ENCODE measurements at places on chromosomes 2 and 18.

- DNase-seq: no peak
Measured at GRCh38 chr18:79935098-79935480, 16.4 kb downstream of the SLC66A2 start.

- DNase-seq: no peak
Measured at GRCh38 chr18:63819786-63820185, 44.6 kb downstream of the SERPINB7 start.

DNA sequence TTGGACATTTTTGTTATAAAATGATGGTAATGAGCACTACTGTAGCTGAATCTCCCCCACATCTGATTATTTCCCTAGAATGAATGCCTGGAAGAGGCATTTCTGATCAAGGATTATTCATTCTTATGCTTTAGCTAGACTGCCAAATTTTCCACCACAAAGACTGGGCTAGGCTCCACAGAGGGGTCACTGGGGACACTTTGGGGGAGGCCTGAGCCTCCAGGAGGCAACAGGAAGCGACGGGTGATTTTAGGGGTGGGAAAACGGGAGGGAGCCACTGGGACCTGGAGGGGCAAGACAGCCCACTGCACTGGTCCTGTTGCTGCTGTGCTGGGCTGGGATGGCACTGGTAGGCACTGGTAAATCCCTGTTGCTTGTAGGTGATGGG lies 2.4 kb upstream of the ASB1 start:
- DNase-seq: no peak

DNA sequence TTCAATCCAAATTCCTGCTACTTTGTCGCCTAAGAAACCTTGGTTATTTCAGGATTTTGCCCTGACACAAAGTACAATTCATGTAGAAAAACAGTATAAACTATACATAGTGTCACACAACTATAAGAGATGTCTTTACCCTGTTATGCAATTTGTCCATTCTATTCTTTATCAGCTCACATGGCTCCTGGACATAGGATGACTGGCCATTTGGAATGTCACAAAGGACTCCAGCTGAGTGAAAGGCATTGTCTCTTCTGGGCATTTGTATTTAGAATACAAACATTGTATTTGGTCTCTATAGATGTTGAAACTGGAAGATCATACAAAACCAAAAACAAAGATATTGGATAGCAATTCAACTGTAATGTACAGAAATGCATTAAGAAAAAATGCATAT lies 944.6 kb upstream of the LRRTM1 start:
- no peak for DNase-seq

- DNase-seq: no peak
Measured at GRCh38 chr2:151326554-151326953, 30.8 kb upstream of the TNFAIP6 start.

DNA sequence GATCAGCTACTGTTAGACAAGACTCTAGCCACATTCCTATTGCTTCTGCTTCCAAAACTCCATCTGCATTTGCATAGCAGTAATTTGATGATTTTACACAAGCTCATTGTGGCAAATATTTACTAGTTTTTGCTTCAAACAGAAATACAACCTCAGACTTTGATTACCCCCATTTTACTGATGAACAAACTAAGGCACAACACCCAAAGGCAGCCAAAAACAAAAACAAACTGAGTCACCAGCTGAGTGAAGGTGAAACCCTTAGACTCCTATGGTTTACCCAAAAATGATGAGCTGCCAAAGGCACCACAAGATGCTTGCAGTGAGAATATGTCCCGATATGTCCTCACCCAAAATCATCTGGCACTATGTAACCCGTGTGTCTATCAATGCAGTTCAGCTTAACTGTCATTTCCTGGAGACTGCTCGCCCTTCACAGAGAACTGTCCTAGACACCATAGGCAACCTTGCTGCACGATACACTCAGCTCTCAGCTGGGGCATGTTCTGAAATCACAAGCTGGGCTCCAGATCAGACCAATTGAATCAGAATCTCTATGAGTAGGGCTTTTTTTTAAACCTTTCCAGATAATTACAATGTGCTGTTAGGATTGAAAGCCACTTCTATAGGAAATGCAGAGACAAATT lies 4.1 kb upstream of the EVA1A start:
- no peak for DNase-seq

DNA sequence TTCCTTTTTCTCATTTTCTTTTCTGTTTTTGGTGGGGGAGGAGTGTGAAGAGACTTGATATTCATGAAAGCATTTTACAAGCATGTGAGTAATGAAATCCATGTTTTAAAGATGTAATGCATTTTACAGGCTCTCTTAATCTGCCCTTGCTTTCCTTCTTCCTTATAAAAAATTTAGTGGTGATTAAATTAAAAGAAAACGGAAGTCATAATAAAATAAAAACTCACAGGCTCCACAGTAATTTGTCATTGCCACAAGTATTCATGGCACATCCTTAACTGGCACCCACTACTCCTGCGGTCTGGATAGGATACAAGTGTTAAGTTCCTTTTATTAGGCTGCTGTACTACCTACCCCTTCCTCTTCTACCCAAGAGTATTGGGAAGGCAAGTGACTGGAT lies 241.2 kb downstream of the SLC4A3 start:
- DNase-seq: no peak

DNA sequence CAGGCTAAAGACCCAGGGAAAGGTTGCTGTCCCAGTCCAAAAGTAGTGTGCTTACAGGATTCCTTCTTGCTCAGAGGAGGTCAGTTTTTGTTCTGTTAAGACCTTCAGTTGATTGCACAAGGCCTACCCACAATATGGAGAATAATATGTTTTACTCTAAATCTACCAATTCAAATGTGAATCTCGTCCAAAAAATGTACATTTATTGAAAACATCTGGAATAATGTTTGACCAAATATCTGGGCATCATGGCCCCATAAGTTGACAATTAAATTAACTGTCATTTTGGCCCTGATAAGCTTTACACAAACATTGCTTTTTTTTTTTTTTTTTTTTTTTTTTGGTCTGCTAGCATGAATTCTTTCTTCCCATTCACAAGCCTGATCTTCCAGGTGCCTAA lies 109.8 kb downstream of the CCDC178 start:
- DNase-seq: no peak

- no peak for DNase-seq
Measured at GRCh38 chr2:10273215-10274175, 29.2 kb upstream of the HPCAL1 start.

DNA sequence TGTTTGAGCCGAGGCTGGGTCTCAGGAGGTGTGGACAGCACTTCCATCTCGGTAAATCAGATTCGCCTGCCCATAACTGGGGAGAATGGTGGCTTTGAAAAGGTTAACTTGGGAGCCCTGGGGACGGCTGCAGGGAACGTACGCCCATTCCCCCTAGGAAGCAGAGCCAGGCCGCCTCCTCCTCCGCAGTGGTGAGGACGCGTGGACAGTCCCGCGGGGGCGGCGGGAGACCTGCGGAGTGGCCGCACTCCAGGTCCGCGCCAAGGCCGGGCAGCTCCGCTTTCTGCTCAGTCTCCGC lies 845 bp upstream of the MYCN start:
- DNase-seq: no peak

- DNase-seq: no peak
Measured at GRCh38 chr2:145644820-145645302, 1124.9 kb upstream of the ZEB2 start.

DNA sequence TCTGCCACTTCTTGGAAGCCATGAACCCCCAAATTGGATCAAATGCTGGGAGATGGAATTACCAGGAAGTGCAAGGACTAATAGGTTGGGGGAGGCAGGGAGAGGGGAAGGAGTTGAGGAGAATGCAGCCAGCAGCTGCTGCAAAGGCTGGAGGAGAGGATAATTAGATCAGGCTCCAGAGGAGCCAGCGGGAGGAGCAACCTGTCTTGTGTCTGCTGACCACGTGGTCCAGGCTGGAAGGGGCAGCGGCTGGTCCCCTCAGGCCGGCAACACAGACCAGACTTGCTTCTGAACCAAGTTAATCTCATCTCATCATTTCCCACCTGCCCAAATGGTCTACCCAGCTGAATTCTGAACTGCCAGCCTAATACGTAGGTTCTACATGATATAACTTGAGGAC lies 68.3 kb downstream of the MRO start:
- DNase-seq: no peak
